Islet precursor cell (in vitro differentiated cells): ENCODE measurements at places on chromosomes 5 and 9.

DNA sequence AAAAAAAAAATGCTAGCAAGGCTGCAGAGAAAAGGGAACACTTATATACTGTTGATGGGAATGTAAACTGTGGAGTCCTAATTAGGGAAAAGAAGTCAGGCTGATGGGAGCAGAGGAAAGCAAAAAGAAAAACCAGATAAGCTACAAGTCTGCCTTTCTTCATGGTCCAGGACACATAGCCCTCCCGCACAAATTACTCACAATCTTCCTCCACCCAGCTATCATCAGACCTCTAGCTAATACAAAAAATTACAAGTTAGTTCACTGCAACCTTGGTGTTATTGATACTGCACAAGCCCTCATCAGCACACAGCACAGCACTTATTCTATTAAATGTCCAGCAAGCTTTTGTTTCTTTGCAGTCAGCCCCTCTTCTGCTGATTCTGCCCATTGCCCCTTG, 186.0 kb upstream of the ADRA1B start:
- no peak for DNase-seq

GRCh38 chr9:4144869-4145268, 155.0 kb downstream of the GLIS3 start:
- DNase-seq: no peak

DNA sequence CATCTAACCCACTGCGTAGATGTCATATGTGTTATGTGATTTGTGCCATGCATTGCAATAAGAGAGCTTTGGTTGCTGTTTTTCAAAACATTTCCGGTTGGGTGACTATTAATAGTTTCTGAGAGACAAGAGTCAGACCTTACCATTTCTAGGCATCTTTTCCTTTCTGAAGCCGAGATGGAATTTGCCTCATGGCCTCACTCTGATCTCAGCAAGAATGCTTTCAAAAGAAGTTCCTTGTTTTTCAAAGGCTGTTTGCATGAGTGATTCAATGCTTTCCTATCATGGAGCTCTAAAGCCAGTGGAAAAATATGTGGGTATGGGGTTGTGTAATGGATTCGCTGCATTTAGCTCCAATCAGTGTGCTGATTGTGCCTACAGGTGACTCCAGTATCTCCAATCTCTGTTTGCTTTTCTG, 203.1 kb upstream of the PPP1R2B start:
- DNase-seq: peak; percentile 55

DNA sequence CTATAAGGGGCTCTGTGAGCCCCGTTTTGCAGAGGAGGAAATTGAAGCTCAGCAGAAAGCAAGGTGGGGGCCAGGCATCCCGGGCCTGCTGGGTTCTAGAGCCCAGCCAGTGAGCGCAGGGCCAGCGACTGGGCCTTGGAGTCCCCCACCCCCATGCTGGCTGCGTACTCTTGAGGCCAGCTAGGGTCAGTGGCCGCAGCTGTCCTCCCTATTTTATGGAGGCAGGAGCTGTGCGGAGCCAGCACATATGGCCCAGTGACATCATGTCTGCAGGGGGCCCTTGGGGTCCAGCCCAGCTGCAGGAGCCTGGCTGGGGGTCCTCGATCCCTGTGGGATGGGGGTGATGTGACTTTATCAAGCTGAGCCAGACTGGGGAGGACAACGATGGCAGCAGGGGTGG, 71.3 kb downstream of the HMCN2 start:
- DNase-seq: no peak
